Upper lobe of left lung (tissue), 6 donors: ENCODE measurements at places on chromosomes 13 and 19.

DNA sequence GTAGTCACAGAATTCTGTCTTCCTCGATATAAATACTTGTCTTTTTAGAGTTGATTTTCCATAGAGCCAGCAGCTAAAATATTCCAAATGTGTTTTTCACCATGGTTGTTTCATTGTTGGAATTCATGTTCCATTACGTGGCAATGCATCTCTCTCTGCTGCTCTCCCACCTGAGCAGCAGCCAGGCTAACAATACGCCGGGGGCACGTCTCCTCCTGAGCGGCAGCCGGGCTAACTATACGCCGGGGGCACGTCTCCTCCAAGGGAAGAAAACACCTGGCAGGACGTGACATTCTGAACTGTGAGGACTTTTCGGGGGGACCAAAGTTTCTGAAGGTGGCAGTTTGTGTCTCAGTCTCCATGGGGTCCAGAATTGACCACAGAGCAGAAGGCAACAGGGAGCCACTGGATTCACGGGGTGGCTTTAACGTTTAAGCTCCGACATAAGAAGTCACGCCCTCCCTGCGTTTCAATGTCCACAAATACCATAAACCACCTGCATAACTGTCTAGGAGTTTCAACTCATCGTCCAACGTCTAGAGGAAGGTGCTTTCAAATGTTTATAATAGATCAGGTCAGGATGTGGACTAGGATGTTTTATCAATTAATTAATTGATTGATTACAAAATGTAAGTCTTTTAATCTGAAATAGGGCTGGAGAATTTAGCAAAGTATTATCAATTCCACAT lies 15.1 kb downstream of the PLPP2 start:
- no peak for DNase-seq

DNA sequence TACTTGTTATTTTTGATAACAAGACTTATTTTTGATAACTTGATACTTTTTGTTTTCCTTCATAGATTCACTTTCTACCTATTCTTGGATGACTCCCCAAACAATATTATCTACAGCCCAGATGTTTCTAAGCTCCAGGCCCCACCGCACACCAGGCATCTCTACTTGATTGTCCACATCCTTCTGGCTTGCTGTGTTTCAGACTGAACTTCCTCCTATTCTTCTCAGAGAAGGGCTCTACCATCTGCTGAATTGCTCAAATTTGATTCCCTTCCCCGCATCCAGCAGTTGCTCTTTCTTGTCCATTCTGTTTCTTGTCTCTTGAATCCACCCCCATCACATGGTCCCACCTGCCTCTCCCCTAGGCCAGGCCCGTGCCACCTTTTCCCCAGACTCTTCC lies 13.0 kb downstream of the NUDT15 start:
- no peak for DNase-seq

DNA sequence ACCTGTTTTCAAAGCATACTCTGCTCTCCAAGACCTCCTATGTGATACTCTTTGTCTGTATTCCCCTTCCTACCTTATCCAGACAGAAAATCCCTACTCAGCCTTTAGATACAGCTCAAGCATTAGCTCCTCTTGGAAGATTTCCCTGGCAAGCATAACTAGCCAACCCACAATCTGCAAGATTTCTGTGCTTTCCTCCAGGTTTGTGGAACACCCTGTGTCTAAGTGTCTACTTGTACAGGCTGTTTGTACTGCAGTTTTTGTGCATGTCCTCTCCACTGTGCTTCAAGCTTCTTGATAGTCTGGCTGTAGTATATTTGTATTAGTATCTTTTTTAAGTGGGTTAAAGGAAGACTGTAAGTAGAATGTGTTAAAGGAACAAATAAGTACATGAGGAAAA lies 203.7 kb downstream of the RFC3 start:
- no peak for DNase-seq

DNA sequence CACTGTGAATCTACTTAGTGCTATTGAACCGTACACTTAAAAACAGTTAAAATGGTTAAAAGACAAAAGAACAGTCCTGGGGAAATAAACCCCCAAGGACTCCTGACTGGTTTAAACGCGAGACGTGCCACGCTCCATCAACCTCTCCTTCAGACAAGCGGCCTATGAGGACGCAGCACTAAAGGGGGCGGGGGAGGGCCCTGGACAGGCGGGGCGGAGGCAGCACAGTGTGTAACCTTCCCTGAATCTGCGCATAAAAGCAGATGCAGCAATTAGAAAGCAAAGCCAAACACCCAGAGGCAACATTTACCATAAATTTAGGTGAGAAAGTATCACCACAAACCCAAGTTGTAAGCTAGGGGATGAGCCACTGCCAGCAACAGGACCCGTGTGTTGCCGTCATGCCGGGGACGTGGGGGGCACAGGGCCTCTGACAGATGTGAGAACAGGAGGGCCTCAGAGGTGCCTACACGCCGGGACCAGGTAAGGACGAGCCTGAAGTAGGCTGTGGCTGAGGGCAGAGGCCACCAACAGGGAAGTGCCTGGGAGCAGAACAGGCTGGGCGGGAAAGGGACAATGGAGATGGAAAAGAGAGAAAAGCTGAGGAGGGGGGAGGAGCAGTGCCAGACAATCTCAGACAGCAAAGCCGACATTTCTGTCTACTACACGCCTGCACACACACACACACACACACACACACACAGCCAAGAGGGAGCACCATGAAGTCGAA lies 15.3 kb upstream of the ADPRHL1 start:
- no peak for DNase-seq

- no peak for DNase-seq
Observed at GRCh38 chr13:98384739-98385138, 192.2 kb downstream of the STK24 start.

DNA sequence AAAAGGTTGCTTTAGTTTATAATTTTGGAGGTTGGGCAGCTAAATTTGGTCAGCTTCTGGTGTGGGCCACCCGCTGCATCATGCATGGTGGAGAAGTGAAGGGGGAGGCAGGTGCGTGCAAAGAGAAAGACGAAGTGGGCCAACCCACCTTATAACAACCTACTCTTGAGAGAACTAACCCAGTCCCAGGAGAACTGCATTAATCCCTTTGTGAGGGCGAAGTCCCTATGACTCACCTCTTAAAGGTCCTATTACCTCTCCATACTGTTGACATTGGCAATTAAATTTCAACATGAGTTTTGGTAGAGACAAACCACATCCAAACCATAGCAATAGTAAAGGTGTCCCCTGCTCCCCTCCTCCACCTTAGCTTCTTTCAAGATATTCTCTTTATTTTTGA lies 7.7 kb upstream of the FGF9 start:
- DNase-seq: no peak

DNA sequence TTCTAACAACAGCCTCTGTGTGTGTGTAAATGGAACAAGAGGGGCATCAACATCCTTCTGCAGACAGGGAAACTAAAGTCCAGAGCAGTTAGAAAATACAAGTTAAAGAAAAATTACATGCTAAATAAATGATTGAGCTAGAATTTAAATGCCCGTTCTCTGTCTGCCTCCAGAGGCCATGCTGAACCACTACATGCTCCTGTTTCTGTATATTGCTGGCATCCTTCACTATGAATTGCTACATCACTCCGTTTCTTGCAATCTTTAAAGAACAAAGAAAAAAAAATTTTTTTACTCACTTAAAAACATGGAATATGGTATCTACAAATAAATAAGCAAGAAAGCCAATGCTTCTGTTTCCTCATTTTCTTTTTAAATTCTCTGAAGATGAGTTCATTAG lies 47.9 kb downstream of the DCT start:
- no peak for DNase-seq

GRCh38 chr13:93522501-93522900 lies 295.9 kb downstream of the GPC6 start:
- DNase-seq: no peak

DNA sequence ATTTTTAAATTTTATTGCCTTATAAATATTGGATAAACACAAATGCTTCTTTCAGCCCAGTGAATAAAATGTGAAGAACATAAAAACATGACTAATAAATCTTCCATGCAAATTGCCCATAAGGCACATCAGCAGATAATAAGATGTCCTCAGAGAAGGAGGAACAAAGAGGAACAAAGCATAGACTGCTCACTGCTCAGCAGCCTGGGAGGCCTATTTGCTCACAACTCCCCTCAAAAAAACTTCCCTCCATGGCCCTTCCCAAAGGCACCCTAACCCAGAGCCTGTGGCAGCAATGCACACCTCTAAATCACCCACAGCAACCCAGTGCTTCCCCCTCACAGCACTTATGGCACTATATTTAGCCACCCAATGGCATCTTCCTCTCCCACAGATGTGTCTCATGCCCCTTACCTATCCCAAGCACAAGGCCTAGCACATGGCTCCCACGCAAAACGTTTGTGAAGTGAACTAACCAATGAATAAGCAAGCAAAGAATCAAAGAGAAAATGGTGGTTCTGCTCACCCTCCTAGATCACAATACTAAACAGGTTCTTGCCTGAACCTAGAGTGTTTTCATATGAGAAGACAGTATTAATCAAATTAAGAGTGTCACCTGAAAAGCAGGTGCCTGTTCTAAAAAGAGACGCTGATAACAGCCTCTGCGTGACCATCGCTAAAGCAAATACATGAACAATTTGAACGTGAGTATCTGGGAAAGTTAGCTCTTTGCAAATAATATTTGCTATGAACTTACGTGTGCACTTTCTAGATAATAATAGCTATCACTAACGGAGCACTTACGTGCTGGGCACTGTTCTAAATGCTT lies 96.9 kb downstream of the TBC1D4 start:
- no peak for DNase-seq

GRCh38 chr19:39270036-39270871 lies 2.1 kb downstream of the IFNL2 start:
- DNase-seq: no peak

GRCh38 chr13:79684371-79684770 lies 203.4 kb downstream of the NDFIP2 start:
- no peak for DNase-seq
